ENCODE measurements at places on chromosomes 7 and 10.

DNA sequence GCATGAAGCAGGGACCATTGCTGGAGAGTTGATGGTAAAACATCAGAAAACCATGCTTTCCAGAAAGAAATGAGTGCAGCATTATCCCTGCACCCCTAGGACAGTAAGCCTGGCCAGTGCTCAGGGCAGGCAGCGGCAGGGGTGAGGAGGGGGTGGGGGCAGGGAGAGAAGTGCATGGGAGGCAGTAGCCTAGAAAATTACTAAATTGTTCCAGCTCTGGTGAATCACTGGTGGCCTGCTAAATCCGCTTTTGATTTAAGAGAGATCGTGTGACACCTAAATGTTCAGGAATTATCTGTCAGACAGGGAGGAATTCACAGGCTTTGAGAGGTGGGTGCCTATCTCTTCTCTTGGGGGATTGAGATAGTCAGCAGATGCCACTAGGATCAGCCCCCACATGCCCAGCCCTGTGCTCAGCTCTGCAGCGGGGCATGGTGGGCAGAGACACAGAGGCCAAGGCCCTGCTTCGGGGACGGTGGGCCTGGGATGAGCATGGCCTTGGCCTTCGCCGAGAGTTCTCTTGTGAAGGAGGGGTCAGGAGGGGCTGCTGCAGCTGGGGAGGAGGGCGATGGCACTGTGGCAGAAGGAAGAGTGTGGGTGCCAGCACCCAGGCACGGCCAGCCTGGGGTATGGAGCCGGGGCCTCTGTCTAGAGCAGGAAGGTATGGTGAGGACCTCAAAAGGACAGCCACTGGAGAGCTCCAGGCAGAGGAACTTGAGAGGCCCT, 5.0 kb upstream of the AQP1 start:
- DNase-seq, result no peak

DNA sequence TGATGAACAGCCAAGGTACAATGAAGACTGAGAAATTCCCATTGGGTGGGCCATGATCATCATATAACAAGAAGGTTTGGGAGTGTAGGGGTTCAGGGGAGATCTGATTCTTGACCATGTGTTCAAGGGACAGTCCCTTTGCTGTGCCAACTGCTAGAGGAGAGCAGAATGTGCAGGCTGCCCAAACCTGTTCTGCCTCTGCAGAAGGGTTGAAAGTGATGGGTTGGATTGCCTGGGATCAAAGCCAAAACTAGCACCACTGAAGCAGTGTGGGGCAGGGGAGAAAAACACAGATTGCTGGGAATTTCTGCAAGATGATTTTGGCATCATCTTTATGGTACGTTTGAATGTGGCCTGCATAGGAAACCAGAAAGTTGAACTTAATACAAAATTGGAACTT, 303.9 kb downstream of the OTUD1 start:
- DNase-seq, result no peak

- DNase-seq, result no peak
These were observed 62.8 kb downstream of the WDR37 start for GRCh38 chr10:1119027-1119426.

DNA sequence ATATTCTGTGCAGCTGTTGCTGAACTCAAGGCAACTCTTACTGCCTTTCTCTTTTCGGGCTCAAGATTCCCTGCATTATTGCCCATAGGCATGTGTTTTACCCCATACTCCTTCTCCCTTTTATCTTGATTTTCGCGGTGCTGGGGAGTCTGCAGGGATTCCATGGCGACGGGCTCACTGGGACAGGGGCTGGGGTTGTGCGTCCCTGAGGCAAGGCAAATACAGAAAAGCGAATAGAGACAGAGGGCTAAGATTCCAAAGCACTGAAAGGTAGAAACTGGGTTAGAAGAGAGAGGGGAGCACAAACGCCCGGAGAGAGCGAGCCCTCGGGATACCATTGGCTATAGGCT, 519 bp upstream of the RPP38 start:
- no peak for DNase-seq

DNA sequence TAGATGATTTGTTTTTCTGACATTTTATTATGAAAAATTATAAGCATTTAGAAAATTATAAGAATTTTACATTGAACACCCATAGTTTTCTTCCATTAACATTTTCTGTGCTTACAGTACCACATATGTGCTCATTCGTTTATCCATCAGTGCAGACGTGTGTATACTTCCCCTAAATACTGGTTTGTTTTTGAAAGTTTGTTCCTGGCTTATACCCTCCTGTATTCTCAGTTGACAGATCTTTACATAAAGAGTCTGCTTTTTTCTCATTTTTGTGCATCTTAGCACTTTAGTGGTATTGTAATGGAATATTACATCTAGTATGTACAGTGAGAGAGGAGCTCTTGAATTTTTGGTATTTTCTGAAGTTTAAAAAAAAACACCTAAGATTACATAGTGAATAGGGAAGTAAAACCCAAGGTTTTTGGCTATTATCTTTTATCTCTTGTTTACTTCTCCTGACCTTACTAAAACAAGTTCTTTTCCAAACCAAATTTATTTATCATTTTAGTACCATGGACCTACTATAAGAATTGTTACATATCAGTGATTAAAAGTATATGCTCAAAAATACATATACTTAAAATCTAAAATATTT, 8.1 kb downstream of the DLD start:
- no peak for DNase-seq

DNA sequence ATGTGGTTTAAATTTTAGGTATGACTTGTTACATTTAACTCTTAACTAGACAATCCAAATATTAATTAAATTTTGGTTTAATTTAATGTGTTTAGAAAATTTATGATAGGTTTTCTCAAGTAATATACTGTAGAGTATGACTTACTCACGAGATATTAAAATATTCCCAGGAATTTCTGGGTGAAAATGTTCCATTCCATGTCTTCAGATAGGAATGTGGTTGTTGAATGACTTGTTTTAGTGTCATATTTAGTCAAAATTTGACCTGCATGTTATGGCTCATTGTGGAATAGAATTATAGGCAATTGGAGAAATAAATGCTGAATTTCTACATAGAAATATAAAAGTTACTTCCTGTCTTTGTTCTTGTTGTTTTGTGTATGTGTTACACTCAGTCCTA, 46.7 kb downstream of the SHOC2 start:
- DNase-seq, result no peak

DNA sequence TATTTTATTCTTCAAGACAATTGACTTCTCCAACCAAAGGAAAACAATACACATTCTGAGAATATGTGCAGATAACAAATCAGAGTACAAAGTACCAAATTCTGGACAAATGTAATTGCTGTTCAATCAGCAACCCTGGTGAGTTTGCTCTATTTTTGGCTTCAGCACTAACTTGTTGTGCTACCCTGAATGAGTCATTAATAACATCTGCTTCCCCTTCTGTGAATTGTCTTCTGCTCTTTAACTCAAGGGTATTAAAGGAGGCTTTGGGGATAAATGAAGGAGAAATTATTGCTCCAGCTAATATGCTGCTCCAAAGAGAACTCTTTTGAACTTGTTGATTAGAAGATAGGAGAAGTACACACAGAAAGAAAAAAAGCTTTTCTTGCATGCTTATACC, 459.3 kb downstream of the HTR7 start:
- no peak for DNase-seq

- DNase-seq, result peak; percentile 51
These were observed 4.7 kb upstream of the SPAG6 start for GRCh38 chr10:22340329-22341189.

DNA sequence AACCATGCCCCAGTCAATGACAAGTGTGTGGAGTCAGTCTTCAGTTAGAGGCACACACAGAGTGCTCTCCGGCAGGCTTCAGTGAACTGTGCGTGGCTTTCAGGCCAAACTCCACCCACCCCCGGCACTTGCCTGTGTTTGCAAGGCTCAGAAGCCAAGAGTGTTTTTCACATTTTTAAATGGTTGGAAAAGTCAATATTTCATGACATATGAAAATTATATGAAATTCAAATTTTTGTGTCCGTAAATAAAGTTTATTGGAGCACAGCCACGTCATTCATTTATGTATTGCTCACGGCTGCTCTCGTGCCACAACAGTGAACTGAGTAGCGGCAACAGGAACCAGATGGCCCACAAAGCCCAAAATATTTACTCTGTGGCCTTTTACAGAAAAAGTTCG, 104.7 kb downstream of the SFMBT2 start:
- DNase-seq, result no peak

- no peak for DNase-seq
These were observed 194.0 kb downstream of the DOCK4 start for GRCh38 chr7:112012242-112012641.

DNA sequence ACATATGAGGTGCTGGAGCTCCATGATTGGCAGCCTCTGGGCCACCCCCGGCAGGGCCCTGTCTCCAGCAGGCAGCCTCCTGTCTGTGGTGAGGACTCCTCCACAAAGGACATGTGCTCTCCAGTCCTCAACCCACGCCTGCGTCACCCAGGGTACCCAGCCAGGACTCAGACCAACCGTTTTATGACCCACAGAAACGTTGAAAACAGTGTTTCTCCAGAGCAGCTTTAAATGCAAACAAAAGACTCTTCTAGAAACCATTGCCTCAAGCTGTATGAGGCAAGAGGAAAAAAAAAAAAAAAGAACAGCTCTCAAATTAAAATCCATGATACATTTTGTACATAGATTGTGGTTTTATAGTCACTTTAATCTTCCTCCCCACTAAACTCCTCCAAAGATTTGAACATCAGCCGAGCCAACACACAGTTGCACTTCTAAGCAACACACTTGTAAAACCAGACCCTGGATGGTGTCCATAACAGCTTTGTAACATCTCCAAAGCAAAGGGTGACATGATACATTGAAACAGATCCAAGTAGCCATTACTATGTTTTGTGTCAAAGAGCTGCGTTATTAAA, 175.0 kb upstream of the LYZL2 start:
- no peak for DNase-seq

DNA sequence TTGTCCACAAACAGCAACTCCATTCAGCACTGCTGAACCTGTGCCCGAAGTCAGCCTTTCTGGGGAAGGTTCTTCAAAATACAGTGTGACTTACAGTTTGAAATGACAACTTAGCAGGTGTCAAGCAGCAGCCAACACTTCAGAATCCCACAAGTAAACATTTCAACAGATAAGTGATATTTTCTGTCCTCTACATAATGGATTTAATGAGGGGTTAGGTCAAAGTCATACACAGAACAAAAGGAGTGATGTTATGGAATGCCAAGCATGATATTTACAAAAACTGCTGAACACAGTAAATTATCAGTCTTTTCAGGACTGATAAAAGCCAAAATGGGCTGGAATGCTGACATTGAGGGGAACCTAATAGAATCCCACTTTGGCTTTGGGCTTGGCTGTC, 77.6 kb upstream of the JAZF1 start:
- DNase-seq, result no peak

DNA sequence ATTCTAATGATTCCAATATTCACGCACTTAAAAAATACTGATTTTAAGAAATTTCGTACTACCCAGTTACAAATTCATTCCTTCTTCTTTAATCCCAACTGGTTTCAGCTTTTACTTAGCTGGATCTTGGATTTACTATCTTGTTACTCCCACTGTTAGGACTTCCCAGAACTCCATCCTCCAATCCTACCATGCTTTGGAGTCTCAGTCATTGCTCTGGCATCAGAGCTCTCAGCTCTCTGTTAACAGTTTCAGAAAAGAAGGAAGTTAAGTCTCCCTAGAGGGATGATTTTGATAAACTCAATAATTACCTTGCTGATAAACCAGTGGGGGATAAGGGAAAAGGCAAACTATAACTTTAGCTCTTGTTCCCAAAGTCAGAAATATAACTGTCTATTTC, 9.5 kb downstream of the PPA1 start:
- no peak for DNase-seq

- DNase-seq, result no peak
These were observed 105.6 kb downstream of the SVIL start for GRCh38 chr10:29529146-29529545.

DNA sequence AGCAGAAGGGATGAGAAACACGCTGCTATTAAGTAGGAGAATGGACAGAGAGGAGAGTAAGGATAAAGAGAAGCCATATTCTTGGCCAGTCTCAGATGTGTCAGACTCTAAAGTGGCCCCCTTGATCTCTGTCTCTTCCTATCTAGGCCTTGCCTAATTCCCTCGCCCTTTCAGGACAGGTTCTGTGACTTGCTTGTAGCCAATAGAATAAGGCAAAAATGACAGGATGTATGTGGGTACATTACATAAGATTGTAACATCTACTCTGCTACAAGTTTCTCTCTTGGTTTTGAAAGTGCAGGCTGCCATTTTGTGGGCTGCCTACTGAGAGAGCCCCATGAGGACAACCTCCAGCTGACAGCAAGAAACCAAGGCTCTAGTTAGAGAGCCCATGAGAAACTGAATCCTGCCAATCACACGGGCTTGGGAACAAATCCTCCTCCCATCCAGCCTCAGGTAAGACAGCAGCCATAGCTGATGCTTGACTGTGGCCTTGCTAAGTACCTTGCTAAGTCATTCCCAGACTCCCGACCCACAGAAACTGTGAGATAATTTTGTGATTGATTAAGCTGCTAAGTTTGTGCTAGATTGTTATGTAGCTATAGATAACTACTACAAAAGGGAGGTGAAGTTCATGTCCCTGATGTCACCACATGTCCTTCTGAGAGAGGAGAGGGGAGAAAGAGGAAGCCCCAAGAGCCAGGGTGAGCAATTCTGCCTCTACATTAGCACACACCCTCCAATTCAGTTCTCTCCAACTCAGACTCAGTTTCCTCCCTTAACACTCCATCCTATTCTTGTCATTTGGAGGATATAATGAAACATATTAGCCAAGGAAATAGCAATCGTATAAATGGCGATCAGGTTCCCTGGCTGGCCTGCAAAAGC, 185.5 kb downstream of the SGMS1 start:
- DNase-seq, result no peak

DNA sequence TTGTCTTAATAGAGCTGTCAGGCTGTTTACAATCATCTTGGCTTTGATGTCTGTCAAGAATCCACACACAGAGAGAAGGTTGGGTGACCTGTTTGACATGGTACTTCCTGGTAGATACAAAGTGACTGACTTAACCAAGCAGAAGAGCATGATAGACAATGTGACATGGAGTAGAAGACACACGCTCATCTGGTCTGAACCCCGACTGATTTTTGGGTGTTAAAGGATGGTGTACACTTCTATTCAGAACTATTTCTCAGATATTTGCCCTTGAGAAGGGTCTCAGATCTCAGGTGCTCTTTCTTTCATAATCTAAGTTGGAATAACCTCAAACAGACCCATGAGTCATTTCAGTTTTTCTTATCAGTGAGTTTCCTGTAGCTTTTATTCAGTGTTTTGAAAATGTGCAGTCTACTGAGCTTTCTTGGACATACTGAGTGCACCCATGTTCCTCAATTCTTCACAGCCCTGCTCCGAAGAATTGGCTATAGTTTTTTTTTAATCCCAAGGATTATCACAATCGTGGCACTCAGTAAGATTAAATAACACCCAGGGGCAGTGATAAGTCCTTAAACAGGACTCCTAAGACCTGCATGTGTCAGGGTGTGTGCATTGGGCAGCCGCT, 46.4 kb upstream of the NXPH1 start:
- no peak for DNase-seq
